Uterus (tissue), 4 donors: ENCODE measurements at places on chromosomes 12 and 14.

GRCh38 chr14:61599942-61600341 is 95.4 kb upstream of the HIF1A start:
- DNase-seq = no peak

DNA sequence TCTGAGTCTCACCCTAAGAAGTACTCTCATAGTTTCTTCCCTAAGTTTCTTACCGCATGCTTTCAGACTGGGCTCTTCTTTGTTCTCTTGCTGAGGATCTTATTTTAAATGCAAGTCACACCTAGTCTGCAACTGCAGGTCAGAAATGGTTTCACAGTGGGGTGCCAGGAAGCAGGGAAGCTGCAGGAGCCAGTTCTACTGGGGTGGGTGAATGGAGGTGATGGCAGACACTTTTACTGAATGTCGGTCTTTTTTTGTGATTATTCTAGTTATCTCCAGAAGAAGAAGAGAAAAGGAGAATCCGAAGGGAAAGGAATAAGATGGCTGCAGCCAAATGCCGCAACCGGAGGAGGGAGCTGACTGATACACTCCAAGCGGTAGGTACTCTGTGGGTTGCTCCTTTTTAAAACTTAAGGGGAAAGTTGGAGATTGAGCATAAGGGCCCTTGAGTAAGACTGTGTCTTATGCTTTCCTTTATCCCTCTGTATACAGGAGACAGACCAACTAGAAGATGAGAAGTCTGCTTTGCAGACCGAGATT is 1.7 kb downstream of the FOS start:
- no peak for DNase-seq

DNA sequence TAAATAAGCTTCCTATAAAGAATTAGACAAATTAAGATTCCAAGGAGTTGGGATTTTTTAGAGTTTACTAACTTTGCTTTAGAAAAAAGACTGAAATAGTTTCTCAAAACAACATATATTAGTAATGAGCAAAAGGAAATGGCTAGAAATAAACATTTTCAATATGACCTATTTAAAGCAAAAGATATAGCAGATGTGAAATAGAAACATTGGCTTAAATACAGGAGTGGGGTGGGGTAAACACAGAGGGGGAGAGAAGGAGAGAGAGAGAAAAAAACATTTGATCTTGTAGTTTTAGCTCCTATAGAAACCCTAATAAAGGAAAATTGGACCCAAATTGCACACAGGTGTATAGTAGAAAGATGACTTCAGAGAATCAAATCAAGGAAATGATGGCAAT is 794.5 kb downstream of the MED13L start:
- DNase-seq = no peak

- DNase-seq = no peak
Observed at GRCh38 chr14:60153991-60154390, 11.2 kb downstream of the DHRS7 start.

GRCh38 chr12:111653596-111653995 is 32.2 kb downstream of the BRAP start:
- DNase-seq = no peak

DNA sequence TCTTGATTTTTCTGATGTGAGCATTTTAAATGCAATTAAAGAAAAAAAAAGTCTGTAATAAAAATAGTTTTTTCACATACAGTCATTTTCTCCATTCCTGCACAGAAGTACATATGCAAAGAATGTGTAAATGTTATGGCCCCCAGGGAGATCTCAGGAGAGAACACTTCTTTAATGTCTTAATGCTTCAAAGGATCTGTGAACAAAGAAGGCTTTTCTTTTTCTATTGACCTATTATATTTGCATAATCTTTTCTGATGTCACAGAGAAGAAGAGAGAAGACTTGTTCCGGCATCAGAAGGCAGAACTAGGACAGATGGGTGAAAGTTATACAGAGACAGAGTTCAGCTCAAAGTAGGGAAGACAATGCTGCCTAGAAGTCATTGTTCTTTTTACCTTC is 413.5 kb upstream of the STXBP6 start:
- no peak for DNase-seq

DNA sequence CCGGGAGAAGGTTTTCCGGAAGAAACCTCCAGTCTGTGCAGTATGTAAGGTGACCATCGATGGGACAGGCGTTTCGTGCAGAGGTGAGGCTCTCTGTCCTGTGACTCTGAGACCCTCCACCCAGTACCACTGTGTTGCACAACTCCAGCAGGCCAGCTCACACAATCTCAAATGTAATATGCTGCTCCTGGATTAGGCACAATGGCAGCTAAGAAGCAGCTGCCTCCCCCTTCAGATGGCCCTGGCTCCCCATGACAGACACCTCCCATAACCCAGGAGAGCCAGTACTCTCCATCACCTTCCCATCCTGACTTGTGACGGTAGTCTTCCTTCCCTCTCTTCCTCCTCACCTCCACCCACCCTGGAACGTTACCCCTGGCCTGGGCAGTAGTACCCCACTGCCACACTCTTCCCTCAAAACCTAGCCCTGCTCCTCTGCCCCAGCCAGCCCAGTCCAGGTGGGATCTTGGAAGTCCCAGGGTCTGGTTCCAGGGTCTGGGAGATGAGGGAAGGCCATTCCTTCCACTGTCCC is 2.1 kb downstream of the TNS2 start:
- no peak for DNase-seq

- peak; percentile 79 for DNase-seq
Observed at GRCh38 chr14:104968541-104969401, 9.4 kb downstream of the AHNAK2 start.

GRCh38 chr12:57549203-57549908 is 488 bp upstream of the KIF5A start:
- DNase-seq = no peak

- DNase-seq = peak; percentile 15
Observed at GRCh38 chr12:67630373-67631088, 18.0 kb upstream of the DYRK2 start.

DNA sequence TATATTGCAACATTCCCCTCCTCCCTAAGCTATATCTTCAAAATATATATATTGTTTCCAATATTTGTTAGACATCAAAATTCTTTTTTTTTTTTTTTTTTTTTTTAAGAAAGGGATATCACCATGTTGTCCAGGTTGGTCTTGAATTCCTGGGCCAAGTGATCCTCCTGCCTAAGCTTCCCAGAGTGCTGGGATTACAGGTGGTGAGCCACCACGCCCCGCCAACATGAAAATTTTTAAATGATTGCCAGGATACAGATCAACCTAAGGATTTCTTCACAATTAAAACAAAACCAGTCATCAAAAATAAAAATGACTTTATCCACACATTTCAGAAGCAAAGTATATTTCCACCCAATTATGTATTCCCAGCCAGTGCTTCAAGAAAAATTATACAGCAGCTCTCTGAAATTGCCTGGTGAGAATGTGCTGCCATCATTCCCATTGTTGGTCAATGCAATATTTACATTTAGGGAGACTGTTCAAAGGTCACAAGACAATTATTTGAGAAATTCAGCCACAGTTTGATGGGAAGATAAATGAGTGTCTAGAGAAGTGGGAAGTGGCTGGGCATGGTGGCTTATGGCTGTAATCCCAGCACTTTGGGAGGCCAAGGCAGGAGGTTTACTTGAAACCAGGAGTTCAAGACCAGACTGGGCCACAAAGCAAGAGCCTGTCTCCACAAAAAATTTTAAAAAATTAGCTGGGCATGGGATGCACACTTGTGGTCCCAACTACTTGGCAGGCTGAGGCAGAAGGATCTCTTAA is 141.7 kb upstream of the AMIGO2 start:
- no peak for DNase-seq

DNA sequence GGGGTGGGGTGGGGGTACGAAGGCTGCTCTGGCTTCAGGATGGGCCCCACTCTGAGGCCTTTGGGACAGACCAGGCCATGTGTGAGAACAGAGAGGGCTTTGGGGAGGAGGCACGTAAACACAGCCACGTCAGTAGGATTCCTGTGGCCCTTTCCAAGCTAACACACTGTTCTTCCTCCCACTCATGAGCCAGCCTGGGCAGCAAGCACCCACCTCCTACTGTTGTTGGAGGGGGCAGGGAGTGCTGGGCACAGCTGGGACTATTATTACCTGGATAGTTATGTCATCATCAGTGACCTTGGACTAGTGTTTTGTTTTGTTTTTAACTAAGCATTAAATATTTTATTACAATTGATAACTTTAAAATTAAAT is 5.3 kb downstream of the CHGA start:
- no peak for DNase-seq

GRCh38 chr12:103748002-103748401 is 93.0 kb downstream of the NT5DC3 start:
- no peak for DNase-seq

DNA sequence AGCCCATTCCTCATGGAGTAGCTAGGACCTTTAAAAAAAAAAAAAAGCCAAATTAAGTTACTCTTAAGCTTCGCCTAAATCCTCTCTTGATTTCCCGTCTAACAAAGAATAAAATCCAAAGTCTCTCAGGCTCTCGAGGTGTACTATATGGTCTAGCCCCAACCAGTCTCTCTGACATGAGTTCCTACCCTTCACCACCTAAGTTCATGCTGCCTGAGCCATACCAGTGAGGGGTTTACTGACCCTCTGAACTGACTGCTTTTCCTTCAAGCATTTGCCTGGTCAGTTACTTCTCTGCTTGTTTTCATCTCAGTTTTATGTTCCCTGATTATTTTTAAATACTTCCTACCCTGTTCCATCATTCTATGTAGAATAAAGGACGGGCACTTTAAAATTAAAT is 58.2 kb upstream of the KCNMB4 start:
- no peak for DNase-seq

DNA sequence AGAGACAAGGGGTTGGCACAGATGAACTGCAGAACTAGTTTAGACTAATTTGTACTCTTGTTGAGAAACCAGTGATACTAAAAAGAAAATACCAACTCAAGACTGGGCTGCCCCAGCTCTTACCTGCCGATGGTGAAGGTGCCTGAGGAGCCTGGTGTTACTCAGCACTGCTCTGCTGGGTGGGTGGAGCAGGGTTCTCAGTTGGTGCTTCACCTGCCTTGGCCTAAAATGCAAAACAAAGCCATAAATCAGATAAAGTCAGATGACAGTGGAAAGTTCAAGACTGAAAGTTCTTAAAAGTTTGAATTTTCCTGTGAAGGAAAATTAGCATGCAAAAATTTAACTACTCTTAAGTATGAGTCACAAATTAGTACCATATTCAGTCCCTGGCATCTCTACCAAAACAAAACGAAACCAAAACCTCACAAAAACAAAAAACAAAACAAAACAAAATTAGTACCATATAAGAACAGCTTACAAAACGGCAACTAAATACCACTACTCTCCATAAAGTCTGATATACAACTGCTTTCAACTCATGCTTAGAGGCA is 21.9 kb downstream of the YBX3 start:
- DNase-seq = no peak

DNA sequence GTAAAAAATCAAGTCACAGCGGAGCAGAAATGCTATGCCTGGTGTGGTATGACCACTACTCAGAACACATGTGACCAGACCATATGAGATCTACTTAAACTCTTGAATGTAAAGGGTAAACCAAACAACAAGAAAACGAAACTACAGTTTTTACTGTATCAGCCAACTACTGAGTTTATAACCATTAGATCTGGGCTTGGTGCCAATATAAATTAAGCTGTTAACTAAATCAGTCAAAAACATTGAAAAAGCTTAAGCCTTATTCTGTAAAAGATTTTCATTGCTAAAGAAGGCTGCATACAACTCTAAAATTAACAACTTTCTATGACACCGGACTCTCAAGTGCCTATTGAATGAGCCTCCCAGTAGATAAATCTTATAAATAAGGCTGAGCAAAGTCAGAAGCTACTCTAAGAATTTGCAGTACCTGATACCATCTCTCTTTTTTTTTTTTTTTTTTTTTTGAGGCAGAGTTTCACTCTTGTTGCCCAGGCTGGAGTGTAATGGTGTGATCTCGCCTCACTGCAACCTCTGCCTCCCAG is 35.4 kb downstream of the SPTLC2 start:
- no peak for DNase-seq

GRCh38 chr14:32657081-32657480 is 281.6 kb upstream of the NPAS3 start:
- DNase-seq = no peak

GRCh38 chr14:84250893-84251292 is 1279.1 kb upstream of the FLRT2 start:
- DNase-seq = no peak

- DNase-seq = no peak
Observed at GRCh38 chr12:108820707-108821406, 36.5 kb downstream of the SSH1 start.

- no peak for DNase-seq
Observed at GRCh38 chr12:13523536-13524307, 327.2 kb downstream of the EMP1 start.

GRCh38 chr12:127655691-127656090 is 611.3 kb upstream of the TMEM132C start:
- no peak for DNase-seq

DNA sequence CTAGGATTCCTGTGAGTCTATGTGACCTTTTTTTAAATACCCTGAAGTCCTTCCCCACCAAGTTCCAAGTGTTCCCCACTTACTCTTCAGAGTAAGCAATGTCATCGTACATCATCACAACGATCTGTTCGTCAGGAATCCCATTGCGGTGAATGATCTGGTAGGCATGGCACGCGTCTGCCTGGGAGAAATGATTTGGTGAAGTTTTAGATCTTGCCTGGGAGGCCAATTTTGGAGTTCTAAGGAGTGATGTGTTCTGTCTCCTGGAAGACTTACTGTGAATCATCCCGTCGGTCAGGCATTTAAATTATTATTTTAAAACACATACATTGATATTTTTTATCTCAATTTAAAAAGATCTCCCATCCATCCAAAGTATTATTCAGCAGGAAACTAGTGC is 29.8 kb downstream of the LGMN start:
- no peak for DNase-seq

GRCh38 chr12:58529114-58529665 is 391.1 kb downstream of the LRIG3 start:
- DNase-seq = no peak

DNA sequence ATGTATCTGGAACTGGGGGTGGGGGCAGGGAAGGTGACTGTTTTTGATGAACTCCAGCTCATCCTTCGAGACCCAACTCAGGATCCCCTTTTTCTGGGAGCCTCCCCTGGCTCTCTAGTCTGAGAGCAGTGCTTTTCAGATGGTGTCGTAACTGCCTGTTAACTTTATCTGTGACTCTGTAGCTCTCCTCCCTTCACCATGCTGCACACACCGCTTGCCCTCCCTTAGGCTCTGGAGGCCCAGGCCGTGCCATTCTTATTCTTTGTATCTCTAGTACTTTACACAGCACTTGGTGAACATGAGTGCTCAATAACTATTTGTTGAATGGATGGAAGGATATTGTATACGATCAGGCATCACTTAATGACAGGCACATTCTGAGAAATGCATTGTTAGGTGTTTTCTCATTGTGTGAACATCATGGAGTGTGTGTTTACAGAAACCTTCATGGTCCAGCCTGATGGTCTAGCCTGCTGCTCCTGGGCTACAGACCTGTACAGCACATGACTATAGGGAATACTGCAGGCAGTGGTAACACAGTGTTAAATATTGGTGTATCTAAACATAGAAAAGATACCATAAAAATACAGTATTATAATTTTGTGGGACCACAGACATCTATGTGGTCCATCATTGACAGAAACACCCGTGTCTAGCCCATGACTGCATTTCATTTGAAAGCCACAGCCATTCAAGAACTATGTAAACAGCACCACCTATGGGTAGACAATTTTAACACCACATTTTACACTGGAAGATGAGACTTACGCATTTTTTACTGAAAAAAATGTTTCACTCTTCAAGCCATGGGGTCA is 91.8 kb downstream of the EML1 start:
- DNase-seq = peak; percentile 40
